Epithelial cell of umbilical artery (primary cell): ENCODE measurements at places on chromosomes 16 and 17. TPM values are rescaled to one million over a fixed set of nuclear protein-coding genes. Genes with fewer than 3 reads are reported as not detected.

The EPOP gene
- total RNA-seq = 1.5 and 4.2 TPM in 2 replicates

The NUDT7 gene
- 1.7 and 2.6 TPM in 2 replicates for total RNA-seq

The TP53TG3B gene
- total RNA-seq = not detected in 2 replicates

The ITGB3 gene
- total RNA-seq = 33.7 and 68.9 TPM in 2 replicates

The GPR139 gene
- total RNA-seq = not detected in 2 replicates

The ABCA9 gene
- total RNA-seq = 2.3 and 11.7 TPM in 2 replicates
